ENCODE measurements at places on chromosomes 2 and 18. TPM values are rescaled to one million over a fixed set of nuclear protein-coding genes. Genes with fewer than 3 reads are reported as not detected.

Gene SH3YL1
- total RNA-seq, result 18.3 TPM

Gene KDM3A
- total RNA-seq, result 56.9 TPM

Gene LINC00305
- total RNA-seq, result not detected

Gene CD8B
- total RNA-seq, result 2.0 TPM

DNA sequence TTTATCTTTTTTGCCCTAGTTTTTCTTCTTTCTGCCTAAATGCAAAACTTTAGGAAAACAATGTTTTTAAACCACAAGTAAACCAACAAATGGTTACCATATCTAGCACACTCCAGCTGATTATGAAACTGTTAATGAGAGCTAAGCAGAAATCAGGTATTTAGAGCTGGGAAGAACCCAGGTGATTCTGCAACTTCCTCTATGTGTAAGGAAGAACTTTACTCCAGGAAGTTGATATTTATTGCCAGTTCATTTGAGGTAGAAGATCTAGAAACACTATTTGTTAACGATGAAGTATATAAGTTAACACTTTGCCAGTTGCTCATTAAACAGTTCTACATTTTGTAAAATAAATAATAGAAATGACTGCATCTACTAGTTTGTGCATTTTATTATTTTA is 409.7 kb downstream of the XIRP2 start:
- DNase-seq, result no peak
- H3K4me3 ChIP-seq, result no peak overlapping the region
- no peak overlapping the region for H3K27ac ChIP-seq
- H3K27me3 ChIP-seq, result peaks cover 23% of the 10 kb centered on the region

GRCh38 chr2:238727585-238728329 is 120.1 kb upstream of the TWIST2 start:
- DNase-seq, result peak; percentile 94
- no peaks in the 10 kb centered on the region for H3K36me3 ChIP-seq
- no peaks in the 10 kb centered on the region for H3K27me3 ChIP-seq

DNA sequence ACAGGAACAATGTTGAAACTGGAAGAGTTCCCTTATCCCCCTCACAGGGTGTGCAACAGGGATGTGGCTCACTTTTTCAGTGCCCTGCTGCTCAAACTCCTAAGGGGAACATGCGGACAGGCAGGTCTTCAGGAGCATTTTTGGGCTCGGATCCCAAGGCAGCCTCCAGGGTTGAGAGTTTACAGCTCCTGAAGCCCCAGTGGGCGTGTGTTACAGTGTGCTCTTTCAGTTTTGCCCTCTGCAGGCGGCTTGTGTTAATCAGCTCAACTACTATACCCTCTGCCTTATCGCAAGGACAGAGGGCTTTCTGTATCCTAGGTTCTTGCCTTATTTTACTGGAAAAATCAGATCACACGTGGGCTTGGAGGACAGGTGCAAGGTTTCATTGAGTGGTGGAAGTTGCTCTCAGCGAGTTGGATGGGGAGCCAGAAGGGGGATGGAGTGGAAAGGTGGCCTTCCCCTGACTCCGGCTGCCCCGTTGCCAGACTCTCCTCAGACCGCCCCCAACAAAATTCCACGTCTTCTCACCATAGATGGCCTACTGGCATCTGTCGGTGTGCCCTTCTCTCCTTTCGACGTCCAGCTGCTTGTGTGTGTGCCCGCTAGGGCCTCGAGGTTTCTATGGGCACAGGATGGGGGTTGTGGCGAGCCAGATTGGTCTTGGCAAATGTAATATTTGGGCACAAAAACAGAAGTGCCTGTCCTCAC is 541.9 kb downstream of the TMX3 start:
- H3K36me3 ChIP-seq, result no peaks in the 10 kb centered on the region
- H3K4me1 ChIP-seq, result no peaks in the 10 kb centered on the region
- H3K27me3 ChIP-seq, result no peaks in the 10 kb centered on the region
- no peak overlapping the region for H3K4me3 ChIP-seq
- no peak for DNase-seq

DNA sequence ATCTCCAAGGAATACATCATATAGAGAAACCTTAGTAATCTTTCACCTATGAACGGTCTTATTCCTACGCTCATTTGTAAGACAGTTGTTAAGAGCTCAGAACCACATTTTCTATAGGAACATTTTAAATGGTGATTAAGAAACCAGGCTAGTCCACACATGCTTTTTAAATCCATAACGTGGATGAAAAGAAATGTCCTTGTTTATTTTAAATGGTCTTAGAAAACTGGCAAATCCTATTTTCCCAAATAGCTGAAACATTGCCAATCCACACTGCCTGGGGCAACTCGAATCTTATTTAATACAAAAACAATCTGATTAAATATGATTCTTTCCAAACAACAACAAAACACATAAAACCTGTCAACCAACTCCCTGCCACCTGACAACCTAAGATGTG is 23.7 kb downstream of the METTL8 start:
- no peaks in the 10 kb centered on the region for H3K27me3 ChIP-seq
- no peaks in the 10 kb centered on the region for H3K36me3 ChIP-seq
- H3K4me1 ChIP-seq, result peaks cover 30% of the 10 kb centered on the region
- peak overlapping the region; percentile 53 for H3K27ac ChIP-seq
- no peak for DNase-seq

- H3K27ac ChIP-seq, result no peak overlapping the region
- DNase-seq, result no peak
- H3K4me3 ChIP-seq, result no peak overlapping the region
- no peaks in the 10 kb centered on the region for H3K36me3 ChIP-seq
- H3K4me1 ChIP-seq, result no peaks in the 10 kb centered on the region
Measured at GRCh38 chr2:165055082-165055851, 99.9 kb upstream of the SLC38A11 start.

DNA sequence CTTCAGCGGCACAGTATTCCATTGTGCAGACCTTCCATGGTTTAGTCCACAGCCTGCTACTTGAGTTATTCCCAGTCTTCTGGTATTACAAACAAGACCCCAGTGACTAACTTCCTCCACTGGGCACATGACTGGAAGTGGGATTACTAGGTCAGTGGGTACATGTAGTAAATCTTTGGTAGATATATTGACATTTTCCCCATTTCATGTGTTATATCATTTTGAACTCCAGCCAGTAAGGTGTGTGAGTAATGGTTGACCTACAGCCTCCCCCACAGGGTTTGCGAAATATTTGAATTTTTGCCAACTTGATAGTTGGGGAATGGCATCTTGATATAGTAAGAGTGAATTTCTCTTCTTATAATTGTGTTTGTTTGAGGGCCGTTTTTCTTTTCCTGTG is 58.8 kb downstream of the RNF144A start:
- no peak overlapping the region for H3K4me3 ChIP-seq
- no peak overlapping the region for H3K27ac ChIP-seq
- H3K4me1 ChIP-seq, result peaks cover 12% of the 10 kb centered on the region
- no peak for DNase-seq

DNA sequence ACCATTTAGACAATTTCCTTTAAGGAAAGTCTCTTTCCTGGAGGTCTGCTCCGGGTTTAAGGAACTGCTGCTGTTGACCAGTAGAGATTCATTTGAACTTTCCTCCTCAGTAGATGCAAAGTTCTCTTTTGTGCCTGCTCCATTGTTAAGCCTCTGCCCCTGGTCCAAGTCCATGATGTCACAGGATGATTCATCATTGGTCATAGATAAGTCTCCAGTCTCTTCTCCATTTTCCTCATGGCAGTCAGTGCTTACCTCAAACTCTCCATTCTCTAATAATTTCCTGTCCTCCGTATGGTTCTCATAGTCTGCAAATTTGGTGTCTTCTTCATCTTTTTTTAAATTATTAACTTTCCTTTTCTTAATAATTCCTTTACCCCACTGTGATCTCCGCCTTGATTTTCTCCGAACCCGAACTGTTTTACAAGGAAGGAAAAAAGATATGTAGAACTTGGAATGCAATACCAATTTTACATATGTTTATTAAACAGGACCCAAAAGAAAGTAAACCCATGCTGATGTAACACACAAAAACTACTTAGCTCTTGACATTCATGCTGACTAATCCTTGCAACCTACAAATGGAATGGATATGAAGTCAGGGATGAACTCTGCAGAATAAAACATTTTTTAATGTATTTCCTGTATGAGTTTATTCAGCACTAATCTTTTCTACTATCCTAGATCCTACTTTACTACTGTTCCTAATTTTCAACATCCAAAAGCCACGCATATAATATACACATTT is 169.1 kb downstream of the ATAD2B start:
- no peak overlapping the region for H3K27ac ChIP-seq
- DNase-seq, result no peak
- H3K36me3 ChIP-seq, result peaks cover 19% of the 10 kb centered on the region
- peaks cover 3% of the 10 kb centered on the region for H3K4me1 ChIP-seq
- H3K27me3 ChIP-seq, result no peaks in the 10 kb centered on the region
- H3K4me3 ChIP-seq, result no peak overlapping the region

- H3K27me3 ChIP-seq, result no peaks in the 10 kb centered on the region
- no peak overlapping the region for H3K27ac ChIP-seq
- no peaks in the 10 kb centered on the region for H3K36me3 ChIP-seq
Measured at GRCh38 chr18:74065366-74065765, 82.3 kb downstream of the FBXO15 start.

DNA sequence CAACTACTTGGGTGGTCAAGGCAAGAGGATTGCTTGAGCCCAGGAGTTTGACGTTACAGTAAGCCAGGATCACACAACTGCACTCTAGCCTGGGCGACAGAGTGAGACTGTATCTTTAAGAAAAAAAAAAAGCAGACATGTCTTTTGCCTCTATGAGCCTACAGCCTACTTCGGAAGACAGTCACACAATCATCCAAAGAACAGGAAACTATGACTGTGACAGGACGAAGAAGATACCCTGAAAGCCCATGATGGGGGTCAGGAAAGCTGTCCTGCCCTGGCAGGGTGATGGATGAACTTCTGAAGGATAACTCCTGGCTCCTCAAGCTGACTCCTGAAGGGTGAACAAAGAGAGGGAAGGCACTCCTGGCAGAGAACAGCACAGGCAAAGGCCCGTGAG is 251.7 kb upstream of the SIX2 start:
- H3K4me1 ChIP-seq, result peaks cover 29% of the 10 kb centered on the region
- H3K4me3 ChIP-seq, result no peak overlapping the region
- no peak overlapping the region for H3K27ac ChIP-seq
- H3K27me3 ChIP-seq, result no peaks in the 10 kb centered on the region
- no peaks in the 10 kb centered on the region for H3K36me3 ChIP-seq

DNA sequence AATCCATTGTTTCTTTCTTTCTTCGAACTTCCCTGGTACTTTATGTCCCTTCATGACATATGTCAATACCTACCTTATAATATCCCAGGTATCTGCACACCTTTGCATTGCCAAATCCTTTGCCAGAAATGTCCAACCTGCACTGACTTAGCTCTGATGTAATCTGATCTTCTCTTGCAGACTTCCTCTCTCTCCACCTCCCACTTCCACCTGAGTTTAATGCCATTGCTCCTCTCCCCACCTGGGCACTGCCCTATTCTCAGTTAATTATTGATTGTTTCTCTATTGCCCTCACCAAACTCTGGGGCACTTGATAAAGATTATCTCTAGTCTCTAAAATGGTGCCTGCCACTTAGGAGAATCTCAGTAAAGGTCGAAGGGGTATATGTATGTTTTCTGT is 23.0 kb downstream of the ARHGAP15 start:
- no peak for DNase-seq
- H3K27me3 ChIP-seq, result no peaks in the 10 kb centered on the region
- no peaks in the 10 kb centered on the region for H3K36me3 ChIP-seq

DNA sequence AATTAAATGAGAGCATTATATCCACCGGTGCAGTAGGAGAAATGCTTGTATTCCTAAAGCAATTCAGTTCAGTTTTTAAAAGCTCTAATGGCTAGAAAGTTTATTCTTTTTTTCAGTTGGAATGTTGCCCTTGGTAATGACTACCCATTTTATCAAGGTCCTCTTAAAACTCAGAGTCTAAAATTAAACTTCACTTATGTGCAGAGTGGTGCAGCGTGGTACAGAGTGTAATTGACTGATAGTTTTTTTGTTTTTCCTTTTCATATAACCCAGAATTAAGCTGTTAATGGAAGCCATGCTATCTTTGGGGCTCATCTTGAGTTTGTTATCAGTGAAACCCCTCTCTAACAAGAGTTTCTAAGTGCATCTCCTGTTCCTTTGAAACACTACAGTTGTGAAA is 21.4 kb downstream of the NCOA1 start:
- no peaks in the 10 kb centered on the region for H3K27me3 ChIP-seq
- peaks cover 76% of the 10 kb centered on the region for H3K4me1 ChIP-seq
- H3K27ac ChIP-seq, result no peak overlapping the region
- no peak overlapping the region for H3K4me3 ChIP-seq
- no peak for DNase-seq

DNA sequence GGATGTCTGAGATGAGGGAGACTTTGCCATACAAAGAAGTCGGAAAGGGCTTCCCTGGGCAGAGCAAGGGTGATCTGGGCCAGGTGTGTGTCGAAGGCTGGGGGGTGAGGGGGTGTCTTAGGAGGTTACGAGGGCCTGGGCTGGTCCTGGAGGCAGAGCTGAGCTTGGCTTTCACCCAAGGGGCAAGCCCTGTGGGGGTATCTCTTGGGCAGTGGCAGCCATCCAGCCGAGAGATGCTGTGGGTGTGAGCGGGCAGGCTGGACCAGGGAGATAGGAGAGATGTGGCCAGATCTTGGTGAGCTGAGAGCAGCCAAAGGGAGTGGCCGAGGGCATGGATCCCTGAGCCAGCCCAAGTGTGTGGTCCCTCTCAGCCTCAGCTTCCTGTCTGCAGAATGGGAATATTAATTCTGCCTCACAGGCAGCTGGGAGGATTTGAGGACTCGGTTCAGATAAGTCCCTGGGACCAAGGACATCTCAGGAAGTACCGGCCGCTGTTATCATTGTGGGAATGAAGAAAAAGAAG is 33.0 kb downstream of the MAL start:
- no peak overlapping the region for H3K27ac ChIP-seq
- H3K27me3 ChIP-seq, result peaks cover 56% of the 10 kb centered on the region
- no peaks in the 10 kb centered on the region for H3K4me1 ChIP-seq

- H3K27ac ChIP-seq, result peak overlapping the region; percentile 8
- DNase-seq, result no peak
- no peak overlapping the region for H3K4me3 ChIP-seq
Measured at GRCh38 chr2:164692114-164692513, 70.8 kb upstream of the GRB14 start.

Data from esophagus muscularis mucosa (tissue), 4 donors.